ENCODE measurements at places on chromosomes 4 and X. TPM values are rescaled to one million over a fixed set of nuclear protein-coding genes. Genes with fewer than 3 reads are reported as not detected.

CPLX1 gene
- 1.3 TPM for total RNA-seq

CT55 gene
- not detected for total RNA-seq

APEX2 gene
- 8.6 TPM for total RNA-seq

ART3 gene
- 8.6 TPM for total RNA-seq

TLR8 gene
- total RNA-seq = 1.6 TPM

HNRNPDL gene
- 227 TPM for total RNA-seq

FGFBP2 gene
- total RNA-seq = 2.8 TPM

SERTM2 gene
- total RNA-seq = not detected

WDFY3 gene
- 73.1 TPM for total RNA-seq

CNGA2 gene
- not detected for total RNA-seq

PABPC1L2A gene
- total RNA-seq = not detected

NEK1 gene
- 15.8 TPM for total RNA-seq

PPP2R2C gene
- total RNA-seq = 2.7 TPM

RGN gene
- 6.5 TPM for total RNA-seq

Data from esophagus muscularis mucosa (tissue), 4 donors.